ENCODE measurements at places on chromosomes 2 and 18.
A peak's percentile ranks its signal among the peaks of the same experiment; 100 is the strongest.

DNA sequence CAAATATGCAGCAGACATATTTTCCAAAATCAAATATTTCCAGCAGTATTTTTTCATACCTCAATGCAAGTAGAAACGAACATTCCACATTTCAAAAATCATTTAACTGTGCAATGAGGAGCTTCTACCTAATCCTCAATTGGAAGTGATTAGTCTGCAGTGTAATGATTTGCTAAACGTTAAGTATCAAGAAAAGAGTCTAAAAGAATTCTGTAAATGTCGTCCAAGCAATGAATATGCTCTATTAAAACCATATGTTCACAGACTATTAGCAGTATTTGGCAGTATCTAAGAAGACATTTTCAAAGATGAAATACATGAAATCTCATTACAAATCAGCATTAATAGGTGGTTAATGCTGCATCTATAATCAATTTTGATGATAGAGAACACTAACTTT lies 15.9 kb downstream of the DYM start:
- peak; percentile 48 for DNase-seq

DNA sequence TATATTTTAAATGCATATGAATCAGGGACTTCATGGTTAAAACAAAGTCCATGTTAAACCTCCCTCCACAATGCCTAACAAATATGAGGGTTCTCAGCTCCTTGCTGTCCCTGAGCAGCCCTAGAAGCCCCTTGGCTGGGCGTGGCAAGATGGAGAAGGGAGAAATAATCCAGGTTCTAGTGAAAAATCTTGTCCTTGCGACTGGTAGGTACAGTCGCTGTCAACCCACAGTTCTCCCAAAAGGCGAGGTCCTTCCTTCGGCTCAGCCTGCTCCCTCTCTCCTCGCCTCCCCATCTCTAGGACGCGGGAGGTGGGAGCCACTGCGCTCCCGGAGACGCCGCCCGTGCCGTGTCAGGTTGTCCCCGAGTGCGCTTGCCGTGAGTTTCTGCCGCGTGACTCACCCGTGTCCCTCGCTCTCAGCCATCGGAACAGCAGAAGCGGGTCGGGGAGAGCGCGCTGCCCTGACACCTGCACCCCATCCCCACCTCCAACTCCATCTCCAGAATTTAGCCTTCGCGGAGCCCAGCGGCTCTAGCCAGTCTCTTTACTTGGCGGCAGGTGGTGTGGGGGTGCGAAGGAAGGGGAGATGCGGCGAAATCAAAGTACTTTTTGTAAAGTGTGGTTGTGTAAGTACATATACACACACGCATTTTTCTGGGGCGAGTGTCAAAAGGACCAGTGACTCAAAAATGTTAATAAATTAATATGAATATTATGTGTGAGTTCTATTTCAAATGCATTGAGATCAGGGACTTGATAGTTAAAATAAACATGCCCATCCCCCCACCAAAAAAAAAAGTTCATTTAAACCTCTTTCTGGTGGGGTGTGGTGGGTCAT lies 65.1 kb upstream of the TMEM17 start:
- no peak for DNase-seq

DNA sequence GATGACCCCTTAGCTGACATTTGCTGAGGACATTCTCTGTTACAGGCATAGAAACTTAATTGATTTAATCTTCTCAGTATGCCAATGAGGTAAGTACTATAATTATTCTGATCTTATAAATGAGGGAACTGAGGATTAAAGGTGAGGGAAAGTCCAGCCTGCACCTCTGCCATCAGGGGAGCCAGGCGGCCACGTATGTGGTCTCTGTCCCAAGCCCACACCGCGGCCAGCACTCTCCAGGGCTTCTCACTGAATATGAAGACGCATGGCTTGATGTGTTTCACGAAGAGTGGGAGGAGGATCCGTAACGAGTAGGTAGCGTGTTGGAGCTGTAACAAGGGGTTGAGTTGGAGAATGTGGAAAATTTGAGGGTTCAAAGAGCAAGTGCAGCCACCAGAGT lies 154.4 kb downstream of the TMEM18 start:
- DNase-seq = no peak

GRCh38 chr18:57121542-57122112 lies 25.3 kb upstream of the BOD1L2 start:
- DNase-seq = no peak

DNA sequence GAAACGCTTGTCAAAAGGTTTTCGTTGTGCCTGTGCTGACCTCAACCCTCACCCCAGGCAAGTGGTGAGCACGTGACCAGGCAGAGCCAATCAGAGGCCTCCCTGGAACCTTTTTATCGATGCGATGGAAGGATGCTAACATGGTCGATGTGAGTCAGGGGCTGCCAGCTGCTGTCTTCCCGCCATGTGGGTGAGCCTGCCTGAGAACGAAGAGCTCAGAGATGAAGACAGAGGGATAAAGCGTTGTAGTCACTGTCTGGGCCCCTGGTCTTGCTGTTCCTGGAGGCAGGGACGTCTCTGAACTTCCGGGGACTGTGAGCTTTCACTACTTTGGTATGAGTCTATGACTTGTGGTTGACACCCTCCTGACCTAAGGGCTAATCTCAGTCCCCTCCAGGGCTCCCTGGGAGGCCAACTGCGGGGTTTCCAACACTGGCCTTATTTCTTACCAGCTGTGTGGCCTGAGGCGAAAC lies 18.6 kb downstream of the DNMT3A start:
- DNase-seq = peak; percentile 44

- no peak for DNase-seq
Measured at GRCh38 chr2:170862286-170862902, 45.7 kb downstream of the GAD1 start.

DNA sequence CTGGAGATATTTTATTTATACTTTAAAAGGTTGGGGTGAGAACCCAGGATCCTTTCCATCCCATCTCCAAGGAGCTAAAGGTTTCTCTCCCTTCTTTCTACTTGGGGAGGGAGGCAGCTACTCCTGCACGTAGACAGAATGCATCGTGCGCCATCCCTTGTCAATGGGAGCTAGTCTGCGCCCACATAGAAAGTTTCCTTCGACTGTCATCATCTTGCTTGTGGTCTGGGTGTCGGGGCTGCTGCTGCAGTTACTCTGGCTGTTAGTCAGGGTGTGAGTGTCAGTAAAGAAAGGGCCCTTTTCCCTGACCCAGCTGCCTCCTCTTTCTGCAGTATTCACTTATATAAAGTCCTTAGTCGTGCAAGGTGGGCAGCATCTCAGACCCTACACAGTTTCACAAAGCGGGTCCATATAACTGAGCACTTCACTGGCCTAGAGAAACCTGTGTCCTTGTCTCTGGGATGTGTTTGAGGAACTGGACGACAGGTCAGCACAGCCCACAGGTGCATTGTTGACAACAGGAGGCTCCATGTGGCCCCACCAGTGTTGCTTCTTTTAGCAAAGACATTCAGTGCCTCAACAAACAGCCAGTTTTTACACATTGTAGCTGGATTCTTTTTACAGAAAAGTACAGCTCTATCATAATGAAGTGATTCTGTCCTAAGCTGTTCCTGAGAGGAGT lies 22.4 kb downstream of the NPAS2 start:
- no peak for DNase-seq

- no peak for DNase-seq
Measured at GRCh38 chr2:56510610-56511009, 326.8 kb downstream of the CCDC85A start.

- DNase-seq = no peak
Measured at GRCh38 chr18:63859781-63860475, 27.6 kb upstream of the SERPINB2 start.

DNA sequence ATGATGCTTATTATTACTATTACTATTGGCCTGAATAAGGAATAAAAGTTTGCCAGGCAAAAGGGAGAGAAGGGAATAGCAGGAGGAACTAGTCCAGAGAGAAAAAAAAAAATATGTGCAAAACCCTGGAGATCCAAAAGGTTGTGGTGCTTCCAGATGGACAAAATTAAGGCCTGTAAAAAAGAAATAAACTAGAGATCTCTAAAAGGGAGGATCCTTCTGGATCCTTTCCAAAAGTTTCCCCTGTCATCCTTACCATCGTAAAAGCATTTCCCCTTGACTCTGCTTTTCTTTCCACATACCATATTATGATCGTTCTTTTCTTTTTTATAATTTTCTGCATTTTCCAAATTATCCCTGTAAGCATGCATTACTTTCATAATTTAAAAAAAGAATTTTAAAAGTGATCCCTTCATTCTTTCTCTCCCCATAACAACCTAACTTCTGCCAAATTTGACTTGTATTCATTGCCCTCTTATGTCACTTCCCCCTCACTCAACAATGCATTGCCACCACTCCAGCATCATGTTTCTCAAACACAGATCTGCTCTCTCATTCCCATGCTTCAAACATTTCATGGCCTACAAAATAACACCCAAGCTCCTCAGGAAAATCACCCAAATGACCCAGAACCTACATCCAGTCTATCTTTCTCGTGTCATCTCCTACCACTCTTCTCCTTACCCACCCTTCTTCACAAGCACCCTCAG lies 40.3 kb downstream of the RBMS1 start:
- no peak for DNase-seq

DNA sequence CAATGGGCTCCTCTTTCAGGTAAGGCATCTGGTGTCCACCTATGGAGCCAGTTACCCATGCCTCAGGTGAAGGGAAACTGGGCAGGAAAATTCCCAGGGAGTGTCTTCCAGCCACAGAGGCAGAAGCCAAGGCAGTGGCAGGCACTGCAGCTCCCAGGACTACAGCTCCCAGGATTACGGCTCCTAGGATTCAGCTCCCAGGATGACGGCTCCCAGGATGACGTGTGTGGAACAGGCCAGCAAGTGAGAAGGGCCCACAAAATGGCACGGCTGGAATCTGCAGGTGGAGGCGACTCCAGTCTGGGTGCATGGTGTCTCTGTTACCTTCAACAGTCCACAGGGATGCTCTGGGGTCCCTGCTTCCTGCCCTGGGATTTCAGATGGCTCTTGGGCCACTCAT lies 92.1 kb downstream of the PTGR3 start:
- DNase-seq = no peak

DNA sequence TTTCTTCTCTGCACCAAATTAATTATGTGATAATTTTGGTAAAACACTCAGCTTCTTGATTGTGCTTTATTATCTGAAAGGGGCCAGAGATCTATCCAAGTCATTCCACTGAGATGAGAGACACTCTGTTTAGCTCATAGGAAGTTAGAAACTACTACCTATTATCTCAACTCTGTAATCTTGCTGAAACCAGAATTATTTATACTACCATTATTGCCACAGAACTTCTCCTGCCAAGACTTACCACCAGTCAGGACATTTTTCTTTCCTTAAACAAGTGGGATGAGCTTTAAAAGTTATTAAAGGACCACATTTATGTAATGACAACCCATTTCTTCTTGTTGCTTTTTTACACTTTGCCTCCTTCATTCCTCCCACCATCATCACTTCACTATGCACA lies 855.6 kb upstream of the PIK3C3 start:
- no peak for DNase-seq

DNA sequence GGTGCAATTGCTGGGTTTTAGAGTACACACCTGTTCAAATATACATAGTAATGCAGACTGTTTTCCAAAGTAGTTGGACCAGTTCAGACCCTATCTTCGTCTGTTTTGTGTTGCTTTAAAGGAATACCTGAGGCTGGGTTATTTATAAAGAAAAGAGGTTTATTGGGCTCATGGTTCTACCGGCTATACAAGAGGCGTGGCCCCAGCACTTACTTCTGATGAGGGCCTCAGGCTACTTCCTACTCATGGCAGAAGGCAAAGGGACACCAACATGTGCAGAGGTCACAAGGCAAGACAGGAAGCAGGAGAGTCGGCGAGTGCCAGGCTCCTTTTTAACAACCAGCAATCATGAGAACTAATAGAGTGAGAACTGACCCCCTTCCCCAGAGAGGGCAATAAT lies 21.9 kb upstream of the EMILIN2 start:
- DNase-seq = no peak

GRCh38 chr2:84847326-84848050 lies 33.4 kb downstream of the TRABD2A start:
- DNase-seq = no peak

- peak; percentile 51 for DNase-seq
Measured at GRCh38 chr2:102753563-102754159, 8.2 kb upstream of the TMEM182 start.

GRCh38 chr18:56913941-56914340 lies 232.9 kb upstream of the BOD1L2 start:
- no peak for DNase-seq

GRCh38 chr2:48357351-48357750 lies 172.6 kb upstream of the STON1 start:
- DNase-seq = no peak

- no peak for DNase-seq
Measured at GRCh38 chr2:134982603-134983002, 64.0 kb downstream of the CCNT2 start.

- DNase-seq = no peak
Measured at GRCh38 chr18:64097497-64097896, 51.4 kb downstream of the LINC00305 start.

DNA sequence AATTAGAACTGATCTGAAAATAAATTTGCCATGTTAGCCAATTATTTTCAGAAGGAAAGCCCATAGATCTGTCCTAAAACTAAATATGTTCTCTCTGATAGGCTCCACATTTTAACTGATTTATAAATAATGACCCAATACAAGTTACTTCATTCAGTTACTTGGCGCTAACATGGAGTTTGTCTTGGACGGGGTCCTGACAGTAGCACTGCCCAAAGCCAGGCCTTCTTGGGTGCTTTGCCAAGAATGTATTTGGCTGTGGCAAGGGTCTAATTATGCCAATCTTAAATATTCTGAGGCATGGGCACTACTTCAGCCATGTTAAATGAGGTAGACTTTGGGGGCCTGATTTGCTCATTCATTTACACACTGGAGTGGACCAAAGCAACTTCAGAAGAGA lies 135.0 kb upstream of the PKDCC start:
- no peak for DNase-seq

DNA sequence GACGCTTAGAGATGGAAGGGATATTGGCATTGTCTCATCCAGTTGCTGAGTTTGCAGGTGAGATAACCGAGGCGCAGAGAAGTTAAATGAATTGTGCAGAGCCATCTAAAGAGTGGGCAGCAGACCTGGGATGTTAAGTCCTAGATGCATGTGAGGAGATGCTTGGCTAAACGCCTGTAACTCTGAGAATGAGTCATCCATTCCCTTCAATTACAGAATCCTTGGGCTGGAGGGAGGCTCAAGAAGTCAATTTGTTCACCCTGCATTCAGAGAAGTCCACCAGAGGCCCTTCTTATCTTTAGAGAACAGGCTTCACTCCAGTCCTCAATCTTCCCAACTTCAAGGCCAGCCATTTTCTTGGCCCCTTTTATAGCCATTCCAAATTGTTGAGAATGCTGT lies 1.6 kb downstream of the EHD3 start:
- peak; percentile 87 for DNase-seq

GRCh38 chr2:157928372-157928771 lies 52.2 kb upstream of the ACVR1 start:
- DNase-seq = no peak

DNA sequence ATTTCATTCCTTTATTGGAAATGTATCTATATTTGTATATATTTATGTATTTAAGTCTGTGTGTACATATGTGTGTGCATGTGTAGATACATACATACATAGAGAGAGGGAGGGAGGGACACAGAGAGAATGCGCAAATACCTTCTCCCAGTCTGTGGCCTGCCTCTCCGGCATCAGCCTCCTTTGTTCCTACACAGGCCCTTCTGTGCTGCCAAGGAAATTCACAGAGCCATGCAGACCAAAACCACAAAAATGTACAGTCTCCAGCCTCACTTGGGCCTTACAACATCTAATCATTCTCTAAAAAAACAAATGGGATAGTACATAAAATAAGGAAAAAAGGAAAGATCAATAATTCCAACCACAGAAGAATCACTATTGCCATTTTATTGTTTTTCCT lies 8.8 kb upstream of the CRACDL start:
- peak; percentile 68 for DNase-seq

Data from fibroblast of skin of abdomen (primary cell).